ENCODE measurements at places on chromosomes 4 and X. TPM values are rescaled to one million over a fixed set of nuclear protein-coding genes. Genes with fewer than 3 reads are reported as not detected.

DNA sequence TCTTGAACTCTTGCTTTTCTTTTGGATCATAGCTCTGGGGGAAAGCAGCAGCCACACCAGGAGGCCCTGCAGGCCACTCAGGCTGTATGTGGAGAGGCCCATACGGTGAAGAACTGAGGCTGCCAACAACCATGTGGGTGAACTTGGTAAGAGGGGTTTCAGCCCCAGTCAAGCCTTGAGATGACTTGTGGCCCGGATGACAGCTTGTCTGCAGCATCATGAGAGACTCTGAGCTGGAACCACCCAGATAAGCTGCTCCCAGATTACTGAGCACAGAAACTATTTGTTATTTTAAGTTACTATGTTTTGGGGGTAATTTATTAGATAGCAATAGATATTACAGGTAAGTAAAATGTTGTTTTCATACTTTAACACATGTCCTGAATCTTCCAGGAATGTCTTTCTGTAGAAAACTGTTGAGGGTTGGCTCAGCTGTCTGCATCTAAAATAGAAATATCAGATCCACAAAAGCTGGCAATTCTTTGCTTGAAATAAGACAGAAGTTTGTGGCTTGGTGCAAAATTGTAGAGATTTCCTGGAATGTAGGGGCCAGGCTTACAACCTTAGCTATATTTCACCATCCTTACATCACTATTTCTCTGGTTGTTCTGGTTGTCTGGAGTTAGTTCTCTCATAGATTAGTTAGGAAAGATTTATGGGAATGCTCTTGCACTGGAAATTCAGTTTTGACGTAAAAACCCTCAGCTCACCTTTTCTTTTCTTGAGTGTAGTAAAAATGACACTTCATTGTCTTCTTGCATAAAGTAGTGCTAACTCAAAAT lies 272.1 kb downstream of the RAPGEF2 start:
- no peak for DNase-seq

DNA sequence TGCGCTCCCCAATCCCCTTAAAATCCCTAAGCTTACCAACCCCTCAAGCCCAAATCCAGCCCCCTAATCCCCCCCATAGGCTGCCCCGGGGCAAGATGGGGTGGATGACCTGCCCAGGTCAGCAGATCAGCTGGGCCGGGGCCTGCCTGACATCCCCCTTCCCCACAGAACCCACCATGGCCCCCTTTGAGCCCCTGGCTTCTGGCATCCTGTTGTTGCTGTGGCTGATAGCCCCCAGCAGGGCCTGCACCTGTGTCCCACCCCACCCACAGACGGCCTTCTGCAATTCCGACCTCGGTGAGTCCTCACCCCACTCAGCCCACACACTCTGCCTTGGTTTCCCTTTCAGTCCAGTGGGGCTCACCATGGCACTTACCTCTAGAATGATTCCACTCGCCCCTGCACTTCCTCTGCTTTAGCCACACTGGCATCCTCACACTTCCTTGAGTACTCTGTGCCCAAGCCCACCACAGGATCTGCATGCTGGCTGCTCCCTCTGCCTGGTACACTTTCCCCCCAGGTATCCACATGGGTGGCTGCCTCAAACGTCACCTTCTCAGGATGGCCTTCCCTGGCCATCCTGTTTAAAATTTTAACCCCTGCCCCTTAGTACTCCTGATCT lies 1.1 kb downstream of the TIMP1 start:
- DNase-seq, result no peak

GRCh38 chr4:6538575-6538974 lies 36.4 kb upstream of the MAN2B2 start:
- DNase-seq, result no peak

GRCh38 chr4:174648812-174649211 lies 126.5 kb upstream of the HPGD start:
- DNase-seq, result no peak

- peak; percentile 46 for DNase-seq
These were observed 1.4 kb downstream of the HGFAC start for GRCh38 chr4:3442959-3443749.

DNA sequence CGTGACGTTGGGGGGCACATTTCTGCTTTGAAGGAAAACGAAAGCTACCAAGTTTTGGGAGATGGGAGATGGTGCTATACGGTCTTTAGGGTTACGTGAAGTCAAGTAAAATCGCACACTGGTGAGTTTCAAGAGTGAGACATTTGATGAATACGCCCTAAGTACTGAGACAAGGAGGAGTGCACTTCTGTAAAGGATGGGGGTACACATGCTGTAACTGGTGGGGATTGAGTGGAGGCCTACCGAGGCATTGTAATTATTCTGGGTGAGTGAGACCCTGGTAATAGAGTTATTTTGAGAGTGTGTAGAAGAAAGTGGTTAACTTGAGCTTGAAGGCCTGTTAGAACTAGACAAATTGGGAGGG lies 536 bp downstream of the SH3BGRL start:
- DNase-seq, result peak; percentile 29

- peak; percentile 88 for DNase-seq
These were observed 119.6 kb downstream of the GATB start for GRCh38 chr4:151641167-151641566.

DNA sequence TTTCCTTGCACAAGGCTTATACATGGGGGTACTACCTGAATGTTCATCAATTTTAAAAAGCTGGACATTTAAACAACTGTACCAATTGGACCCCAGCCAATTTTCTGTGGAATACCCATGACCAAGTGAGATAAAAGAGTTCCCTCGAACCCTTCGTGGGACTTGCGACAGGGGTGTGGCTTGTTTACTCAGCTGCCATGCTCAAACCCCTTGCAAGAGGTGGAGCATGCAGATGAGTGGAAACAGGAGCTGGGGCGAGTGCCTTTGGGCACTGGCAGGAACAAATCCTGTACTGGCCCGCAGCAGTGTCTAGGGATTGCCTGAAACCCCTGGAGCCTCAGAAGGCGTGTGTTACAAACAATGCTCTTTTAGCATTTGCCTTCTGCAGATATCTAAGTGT lies 144.2 kb downstream of the PDHA2 start:
- no peak for DNase-seq

The GNRHR gene
- not detected for total RNA-seq

The STEEP1 gene
- total RNA-seq, result 66.6 TPM

The AMOT gene
- total RNA-seq, result 6.7 TPM
